Stimulated activated CD8-positive, alpha-beta memory T cell treated with anti-CD3 and anti-CD28 coated beads, Interleukin-4, amount 100 ng/mL, for 1 hour (primary cell): ENCODE measurements at places on chromosomes 12 and 14.
A peak's percentile ranks its signal among the peaks of the same experiment; 100 is the strongest.

- DNase-seq = no peak
These were observed 27.8 kb upstream of the BMAL2 start for GRCh38 chr12:27304856-27305255.

- DNase-seq = no peak
These were observed 467.2 kb downstream of the MED13L start for GRCh38 chr12:115810122-115810901.

DNA sequence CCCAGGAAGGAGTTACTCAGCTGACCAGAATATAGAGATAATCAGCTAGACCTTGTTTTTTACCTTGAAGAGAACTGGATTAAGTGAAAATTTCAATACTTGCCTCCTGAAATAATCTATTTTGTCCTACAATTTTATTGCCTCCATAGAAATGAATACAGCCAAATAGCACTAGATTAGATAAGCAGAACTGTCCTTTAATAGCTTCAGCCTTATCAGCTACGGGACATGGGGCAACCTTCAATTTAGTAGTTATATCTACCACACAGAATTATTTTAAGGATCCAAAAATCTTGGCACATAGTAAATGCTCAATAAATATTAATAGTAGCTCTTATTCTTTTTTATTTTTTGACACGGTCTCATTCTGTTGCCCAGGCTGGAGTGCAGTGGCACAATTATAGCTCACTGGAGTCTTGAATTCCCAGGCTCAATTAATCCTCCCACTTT is 67.2 kb upstream of the PLEKHG3 start:
- no peak for DNase-seq

DNA sequence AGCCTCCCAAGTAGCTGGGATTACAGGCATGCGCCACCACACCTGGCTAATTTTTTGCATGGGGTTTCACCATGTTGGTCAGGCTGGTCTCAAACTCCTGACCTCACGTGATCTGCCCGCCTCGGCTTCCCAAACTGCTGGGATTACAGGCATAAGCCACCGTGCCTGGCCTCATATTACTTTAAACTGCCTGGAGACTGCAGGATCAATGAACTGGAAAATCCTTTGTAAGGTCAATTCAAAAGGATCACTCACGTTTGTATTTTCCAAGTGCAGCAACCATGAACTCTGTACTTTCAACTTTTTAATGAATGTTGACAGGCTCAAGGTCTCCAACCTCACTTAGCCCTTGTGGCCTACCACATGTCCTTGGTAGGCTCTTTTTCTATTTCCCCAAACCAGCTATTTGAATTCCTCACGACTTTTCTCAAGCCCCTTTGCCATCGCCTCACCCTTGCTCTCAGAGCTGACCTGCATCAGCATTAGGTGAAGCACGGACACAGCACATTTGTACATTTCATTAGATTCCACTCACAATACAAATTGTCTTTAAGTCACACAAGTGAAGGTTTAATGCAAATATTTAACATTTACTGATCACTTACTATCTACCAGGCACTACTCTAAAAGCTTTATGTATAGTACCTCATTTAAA is 42.2 kb upstream of the GCH1 start:
- DNase-seq = no peak

DNA sequence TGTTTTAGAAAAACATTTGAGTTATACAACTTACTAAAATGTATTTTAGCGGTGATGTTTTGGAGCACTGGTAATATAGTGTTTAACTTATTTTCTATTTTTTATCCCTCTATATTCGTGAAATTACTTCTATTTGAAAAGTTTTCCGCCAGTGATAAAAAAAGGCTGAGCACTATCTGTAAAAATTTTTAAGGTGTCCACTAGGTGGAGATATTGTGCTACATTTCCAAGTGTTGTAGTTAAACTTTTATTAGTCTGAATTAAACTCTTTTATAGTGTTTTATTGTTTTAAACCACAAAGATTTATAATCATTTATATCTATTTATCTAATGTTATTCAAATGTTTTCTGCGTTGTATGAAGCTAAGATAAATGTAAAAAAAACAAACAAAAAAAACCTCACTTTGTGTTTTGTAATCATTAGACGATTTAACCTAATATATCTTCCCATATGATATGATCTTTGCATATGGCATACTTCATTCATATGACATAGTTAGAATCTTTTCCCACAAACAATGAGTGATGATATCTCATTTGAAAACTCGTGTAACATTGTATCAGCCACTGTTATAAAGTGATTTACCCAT is 11.8 kb downstream of the ALG10B start:
- DNase-seq = no peak

DNA sequence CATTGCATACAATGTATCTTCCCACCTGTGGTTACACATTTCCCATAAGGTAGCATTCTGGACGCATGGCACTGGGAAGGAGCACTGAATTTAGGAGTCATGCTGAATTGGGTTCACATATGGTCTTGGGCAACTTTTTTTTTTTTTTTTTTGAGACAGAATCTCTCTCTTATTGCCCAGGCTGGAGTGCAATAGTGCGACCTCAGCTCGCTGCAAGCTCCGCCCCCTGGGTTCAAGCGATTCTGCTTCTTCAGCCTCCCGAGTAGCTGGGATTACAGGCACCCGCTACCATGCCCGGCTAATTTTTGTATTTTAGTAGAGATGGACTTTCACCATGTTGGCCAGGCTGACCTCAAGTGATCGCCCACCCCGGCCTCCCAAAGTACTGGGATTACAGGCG is 13.3 kb downstream of the DIP2B start:
- no peak for DNase-seq

DNA sequence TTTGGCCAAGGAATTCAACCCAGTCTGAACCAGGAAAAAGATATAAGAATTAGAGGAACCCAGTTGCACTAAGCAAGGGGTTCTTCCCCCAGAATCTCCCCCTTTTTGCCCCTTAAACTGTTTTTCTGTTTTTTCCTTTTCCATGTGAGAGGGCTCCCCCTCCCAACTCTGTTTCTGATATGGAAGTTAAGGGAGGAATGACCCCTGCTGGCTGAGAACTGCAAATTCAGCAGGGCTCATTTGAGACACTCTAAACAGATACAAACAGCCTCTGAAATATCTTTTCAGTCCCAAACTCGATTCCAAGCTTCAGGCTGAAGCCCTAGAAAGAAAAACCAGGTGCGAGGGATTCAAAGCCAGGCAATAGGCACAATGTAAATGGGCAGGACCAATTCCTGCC is 132.7 kb downstream of the SLC41A2 start:
- no peak for DNase-seq

- DNase-seq = no peak
These were observed 248.3 kb downstream of the FBXL14 start for GRCh38 chr12:1346126-1346525.

- no peak for DNase-seq
These were observed 197.7 kb upstream of the CNOT2 start for GRCh38 chr12:70045514-70045913.

DNA sequence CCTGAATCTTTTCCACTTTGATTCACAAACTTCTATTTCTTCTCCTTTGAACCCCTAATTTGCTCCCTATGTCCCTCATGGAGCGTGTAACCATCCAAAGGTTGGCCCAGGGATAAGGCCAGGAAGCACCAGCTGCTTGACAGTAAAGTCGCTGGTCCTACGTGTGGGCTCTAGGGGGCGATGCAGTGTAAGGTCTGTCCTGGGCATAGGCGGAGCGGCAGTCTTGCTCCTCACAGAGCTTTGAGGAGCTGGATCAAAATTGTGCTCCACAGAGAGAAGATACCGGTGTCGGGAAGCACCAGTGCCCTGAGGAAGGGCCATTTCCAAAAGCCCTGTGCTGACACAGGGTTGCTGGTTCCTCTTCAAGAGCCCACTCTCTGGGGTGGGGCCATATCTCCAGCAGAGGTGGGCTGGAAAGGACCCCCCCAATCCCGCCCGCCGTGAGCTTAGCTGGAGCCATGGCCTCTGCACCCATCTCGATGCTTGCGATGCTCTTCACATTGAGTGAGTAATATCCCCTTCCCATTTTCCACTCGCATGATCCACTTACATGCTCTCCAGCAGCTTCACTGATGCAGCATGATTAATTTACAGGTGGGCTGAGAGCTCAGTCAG is 49.9 kb upstream of the OR4E1 start:
- no peak for DNase-seq

- DNase-seq = no peak
These were observed 45.8 kb downstream of the SVOP start for GRCh38 chr12:108975024-108975593.

- DNase-seq = no peak
These were observed 33.1 kb downstream of the CLMN start for GRCh38 chr14:95286645-95287044.

DNA sequence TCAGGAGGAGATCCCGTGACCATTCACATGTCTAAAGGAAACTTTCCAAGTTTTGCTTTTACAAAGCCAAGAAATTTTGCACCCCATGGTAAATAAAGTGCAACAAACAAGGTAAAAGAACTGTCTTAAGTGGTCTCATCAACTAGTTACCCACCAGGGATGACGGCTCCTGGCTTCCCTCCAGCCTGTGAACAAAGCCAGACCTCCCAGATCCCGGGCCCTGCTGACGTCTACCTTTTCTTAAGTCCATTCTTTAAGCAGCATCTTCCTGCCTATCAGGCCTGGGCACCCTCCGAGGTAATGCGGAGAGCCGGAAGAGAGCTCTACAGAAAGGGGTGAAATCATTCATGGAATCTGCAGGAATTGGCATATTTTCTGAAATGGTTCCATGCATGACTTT is 58.0 kb upstream of the DAAM1 start:
- no peak for DNase-seq

DNA sequence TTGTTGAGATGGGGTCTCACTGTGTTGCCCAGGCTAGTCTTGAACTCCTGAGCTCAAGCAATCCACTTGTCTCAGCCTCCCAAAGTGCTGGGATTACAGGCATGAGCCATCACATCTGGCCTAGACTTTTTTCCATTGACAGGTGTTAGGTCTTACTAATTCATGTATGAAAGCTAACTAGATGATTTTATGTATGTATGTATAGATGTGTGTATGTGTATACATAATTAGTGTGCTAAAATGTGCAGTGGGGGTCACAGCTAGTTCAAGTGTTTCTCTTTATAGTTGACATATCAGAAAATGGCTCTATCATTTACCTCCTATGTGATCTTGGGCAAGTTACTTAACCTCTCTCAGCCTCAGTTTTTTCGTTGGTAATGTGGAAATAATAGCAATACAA is 23.5 kb downstream of the UNC79 start:
- no peak for DNase-seq

DNA sequence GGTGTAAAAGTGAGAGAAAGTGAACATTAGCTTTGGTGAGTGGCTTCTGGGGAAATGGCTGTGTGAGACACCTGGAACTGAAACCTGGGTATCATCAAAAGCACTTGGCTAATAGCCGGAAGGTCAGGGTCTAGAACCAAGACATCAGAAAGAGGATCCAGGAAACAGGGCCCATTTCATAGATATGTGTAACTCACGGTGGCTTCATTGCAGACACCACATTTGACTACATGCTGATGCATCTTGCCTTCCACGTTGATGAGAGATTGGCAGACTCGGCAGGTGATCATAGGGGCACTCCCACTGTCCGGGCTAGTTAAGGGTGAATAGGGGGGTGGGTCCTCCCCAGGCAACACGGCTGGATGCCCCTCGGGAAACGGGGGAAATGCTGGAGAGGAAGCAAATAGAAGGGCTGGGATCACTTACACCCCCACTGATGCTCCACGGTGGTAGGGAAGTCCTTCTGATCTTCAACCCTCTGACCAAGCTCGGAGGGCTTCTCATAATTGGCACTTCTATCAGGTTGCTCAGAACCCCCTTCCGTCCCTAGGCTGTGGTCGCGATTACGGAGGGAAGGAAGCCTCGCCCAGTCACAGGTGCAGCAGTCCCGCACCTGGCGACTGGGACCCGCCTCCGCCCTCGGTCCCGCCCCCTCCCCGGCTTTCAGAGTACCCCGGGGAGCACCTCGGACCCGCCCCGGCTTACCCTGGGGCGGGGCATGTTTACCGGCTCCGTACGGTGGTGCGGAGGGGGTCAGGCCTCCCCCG is 593 bp downstream of the PIP4P1 start:
- DNase-seq = peak; percentile 22

DNA sequence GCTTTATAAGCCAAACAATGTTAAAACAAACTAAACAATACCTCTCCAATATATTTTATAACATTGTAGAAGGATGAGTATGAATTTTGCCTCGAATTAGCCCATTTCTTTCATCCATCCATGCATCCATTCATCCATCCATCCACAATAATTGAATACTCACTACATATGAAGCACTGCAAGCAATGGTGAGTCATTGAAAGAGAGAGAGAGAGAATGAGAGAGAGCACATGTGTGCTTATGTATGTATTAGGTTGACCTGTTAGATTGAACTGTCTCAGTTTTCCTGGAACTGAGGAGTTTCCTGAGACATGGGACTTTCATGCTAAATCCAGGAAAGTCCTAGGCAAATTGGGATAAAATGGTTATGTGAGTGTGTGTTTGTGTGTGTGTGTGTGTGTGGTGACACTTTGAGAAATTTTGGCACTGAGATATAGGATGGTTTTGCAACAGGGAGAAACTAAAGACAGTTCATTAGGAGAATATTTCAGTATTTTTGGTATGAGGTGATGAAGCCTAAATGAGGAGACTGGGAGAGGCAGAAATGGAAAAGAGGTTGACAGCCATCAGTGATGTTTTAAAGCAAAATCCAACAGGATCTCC is 98.4 kb downstream of the C12orf75 start:
- DNase-seq = no peak

GRCh38 chr12:43776498-43776897 is 17.7 kb downstream of the IRAK4 start:
- no peak for DNase-seq

- DNase-seq = no peak
These were observed 136.2 kb downstream of the SLCO1B3 start for GRCh38 chr12:20946732-20947131.

- DNase-seq = no peak
These were observed 114.9 kb upstream of the PWP1 start for GRCh38 chr12:107570721-107571120.

DNA sequence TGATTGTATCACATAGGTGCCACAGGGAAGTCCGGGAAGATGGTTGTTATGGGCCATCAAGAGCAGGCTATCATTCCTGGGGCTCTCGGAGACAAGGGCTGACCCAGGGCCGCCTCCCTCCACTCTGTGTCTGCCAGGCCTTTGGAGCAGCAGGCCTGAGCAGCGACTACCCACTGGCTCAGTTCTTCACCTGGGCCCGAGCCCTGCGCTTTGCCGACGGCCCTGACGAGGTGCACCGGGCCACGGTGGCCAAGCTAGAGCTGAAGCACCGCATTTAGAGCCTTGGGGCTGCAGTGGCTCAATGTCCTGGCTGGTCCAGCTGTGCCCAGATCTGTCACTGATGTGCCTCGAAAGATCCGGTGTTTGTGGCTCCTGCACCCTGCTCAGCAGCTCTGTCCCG is 10.5 kb upstream of the ALDH2 start:
- no peak for DNase-seq

GRCh38 chr12:26434299-26435068 is 239.1 kb downstream of the SSPN start:
- DNase-seq = no peak
